ENCODE measurements at places on chromosomes 1 and 21.

GRCh38 chr1:228059634-228060457, 22.7 kb upstream of the ARF1 start:
- no peak for DNase-seq

- DNase-seq: no peak
Measured at GRCh38 chr1:201169971-201170532, 15.8 kb upstream of the TMEM9 start.

DNA sequence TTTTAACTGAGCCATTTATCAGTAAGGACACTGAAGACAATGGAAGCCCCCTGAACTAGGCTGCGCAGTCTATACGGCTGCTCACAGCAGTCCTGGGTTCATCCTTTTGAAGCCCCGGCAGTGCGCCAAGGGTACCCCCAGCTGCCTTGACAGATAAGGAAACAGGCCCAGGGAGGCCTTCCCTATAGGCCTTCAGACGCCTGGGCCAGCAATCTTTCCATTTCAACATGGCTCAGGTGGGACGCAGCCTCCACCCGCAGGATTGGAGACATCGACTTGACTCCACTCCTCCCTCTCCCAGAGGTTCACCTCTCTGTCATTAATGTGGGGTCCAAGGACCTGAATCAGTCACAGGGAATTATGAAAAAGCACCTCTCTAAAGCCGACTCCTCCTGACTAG, 2.8 kb upstream of the LYPD8 start:
- DNase-seq: no peak

GRCh38 chr21:15001857-15002606, 62.8 kb downstream of the NRIP1 start:
- no peak for DNase-seq

- DNase-seq: peak; percentile 64
Measured at GRCh38 chr1:9275567-9276034, 17.1 kb upstream of the SPSB1 start.

GRCh38 chr1:54377040-54377691, 29.0 kb downstream of the SSBP3 start:
- DNase-seq: no peak

- DNase-seq: no peak
Measured at GRCh38 chr1:194846488-194846887, 1660.1 kb upstream of the B3GALT2 start.

DNA sequence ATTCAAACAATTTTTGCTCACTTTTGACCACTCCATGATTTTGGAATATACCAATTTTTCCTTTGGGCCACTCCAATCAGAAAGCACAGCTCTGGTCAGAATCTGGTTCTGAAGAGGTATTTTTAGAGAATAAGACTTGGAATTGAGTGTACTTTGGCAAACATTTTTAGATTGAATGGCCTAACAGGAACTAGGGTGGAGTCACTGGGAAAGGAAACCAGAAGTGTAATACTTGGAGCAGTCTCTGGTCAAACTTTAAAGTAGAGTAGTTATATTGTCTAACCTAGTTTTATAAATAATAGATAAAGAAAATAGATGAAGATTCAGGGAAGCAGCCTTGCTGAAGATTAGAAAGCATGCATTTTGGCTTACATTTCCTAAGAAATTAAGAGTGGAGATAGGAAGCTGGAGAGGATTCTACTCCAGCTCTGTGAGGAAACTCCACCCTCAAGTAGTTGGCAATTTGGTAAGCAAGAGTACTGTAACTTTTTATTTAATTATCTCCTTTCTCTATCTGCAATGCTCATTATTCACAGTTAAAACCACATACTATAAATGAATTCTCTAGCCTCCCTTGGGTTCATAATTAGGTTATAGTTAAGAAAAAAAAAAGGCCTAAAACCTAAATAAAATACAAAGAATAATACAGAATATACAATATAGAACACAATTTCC, 15.8 kb downstream of the STIL start:
- DNase-seq: no peak

GRCh38 chr21:42155045-42155855, 63.7 kb upstream of the ABCG1 start:
- no peak for DNase-seq

DNA sequence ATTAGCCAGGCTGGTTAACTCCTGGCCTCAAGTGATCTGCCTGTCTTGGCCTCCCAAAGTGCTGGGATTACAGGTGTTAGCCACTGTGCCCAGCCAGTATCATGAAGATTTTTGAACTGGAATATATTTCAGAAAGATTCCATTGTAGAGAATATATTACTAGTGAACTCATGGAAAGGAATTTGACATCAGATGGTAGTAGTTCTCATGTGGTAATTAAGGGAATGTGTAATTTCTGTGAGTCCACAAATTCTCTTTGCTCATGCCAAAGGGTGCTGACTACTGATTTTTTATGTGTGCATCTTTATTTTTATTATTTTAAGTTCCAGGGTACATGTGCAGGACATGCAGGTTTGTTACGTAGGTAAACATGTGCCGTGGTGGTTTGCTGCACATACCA, 10.4 kb downstream of the DTL start:
- DNase-seq: no peak

- DNase-seq: no peak
Measured at GRCh38 chr1:53346814-53347176, 18.9 kb upstream of the LRP8 start.

- DNase-seq: no peak
Measured at GRCh38 chr1:90719330-90720144, 2.4 kb upstream of the BARHL2 start.

- DNase-seq: no peak
Measured at GRCh38 chr1:222529916-222530315, 18.0 kb downstream of the HHIPL2 start.

- DNase-seq: no peak
Measured at GRCh38 chr1:63624911-63625310, 31.7 kb downstream of the PGM1 start.

DNA sequence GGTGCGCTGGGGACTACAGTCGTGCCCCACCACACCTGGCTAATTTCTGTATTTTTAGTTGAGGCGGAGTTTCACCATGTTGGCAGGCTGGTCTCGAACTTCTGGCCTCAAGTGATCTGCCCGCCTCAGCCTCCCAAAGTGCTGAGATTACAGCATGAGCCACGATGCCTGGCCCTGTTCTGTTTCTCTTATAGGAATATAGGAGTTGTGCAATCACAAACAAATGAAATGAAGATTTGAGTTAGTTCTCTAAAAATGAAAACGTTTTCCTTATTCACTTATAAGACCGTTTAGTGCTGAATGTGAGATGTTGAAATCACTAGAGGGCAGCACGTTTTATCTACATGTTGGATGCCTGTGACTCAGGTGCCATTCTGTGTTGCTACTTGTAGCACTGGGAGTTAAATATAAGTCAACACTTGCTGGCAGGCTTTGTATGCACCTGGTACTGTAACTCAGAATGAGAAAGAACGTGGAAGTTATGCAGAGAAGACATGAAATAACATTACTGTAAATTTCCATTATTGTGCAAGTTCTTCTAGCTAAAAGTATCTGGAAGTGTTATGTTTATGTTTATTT, 45.8 kb downstream of the MIGA1 start:
- DNase-seq: no peak

DNA sequence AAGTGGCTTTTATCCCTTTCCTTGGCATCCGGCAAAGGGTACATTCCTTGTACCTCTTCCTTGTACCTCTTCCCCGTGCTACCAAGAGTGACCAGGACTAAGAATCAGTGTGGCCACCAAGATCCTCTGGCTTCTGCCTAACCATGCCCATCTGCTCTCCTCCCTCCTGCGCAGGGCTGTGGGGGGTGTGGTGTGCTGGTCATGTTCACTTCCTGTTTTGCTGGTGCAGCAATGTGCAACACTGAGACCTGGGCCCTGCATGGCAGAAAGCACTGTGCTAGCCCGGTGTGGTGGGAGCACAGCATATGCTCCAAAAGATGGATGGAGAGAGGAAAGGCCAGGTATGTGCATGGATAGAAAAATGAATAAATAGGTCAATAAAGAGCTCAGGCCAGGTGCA, 33.3 kb upstream of the TENT5C start:
- peak; percentile 7 for DNase-seq

DNA sequence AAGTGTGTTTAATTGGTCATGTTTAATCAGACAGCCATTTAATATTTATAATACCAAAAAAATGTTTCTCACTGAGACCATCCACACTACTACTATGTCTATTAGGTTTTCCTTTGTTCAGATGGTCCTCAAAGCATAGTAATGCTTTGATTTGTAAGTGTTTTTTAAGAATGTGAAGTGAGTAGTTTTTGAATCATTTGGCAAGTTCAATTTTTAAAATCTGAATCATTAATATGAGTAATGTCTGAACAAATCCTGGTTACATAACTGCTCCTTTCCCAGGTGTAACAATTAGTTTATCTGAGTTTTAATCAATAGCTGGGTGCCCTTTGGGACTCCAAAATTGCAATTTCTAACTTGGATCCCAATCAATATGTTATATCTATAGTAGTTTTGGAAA, 23.5 kb upstream of the RPL5 start:
- no peak for DNase-seq

GRCh38 chr1:56709269-56709880, 64.3 kb downstream of the PRKAA2 start:
- DNase-seq: no peak

DNA sequence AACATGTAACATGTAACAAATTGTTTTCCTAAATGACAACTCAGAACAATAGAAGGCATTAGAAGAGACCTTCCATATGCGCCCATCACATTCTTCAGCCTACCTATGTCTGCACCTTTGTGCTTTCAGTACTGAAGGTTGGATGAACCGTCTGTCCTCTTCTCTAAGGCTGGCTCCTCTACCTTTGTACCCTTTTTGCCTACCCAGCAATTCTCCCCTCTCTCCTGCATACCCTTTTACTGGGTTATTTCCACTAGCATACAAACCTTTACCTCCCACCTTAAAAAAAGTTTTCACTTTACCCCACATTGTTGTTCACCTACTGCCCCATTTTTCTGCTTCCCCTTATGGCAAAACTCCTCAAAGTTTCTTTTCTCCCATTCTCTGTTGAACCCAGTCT, 5.2 kb downstream of the PIGV start:
- no peak for DNase-seq

DNA sequence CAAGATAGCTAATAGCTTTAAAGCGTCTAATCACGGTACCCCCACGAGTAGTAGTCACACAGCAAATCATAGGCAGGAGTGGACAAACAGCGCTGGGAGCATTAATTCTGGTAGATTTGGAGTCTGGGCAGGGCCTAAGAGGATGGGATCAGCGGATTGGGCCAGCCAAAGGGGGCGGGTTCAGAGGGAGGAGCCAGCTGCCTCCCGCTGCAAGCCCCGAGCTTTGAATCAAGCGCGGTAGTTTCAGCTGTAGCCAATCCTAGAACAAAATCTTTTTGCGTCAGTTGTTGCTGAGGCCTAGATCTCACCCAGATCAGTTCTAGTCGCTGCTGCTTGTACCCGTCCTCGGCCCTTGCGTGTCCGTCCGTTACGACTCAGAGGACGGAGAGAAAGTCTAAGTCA, 576 bp upstream of the NASP start:
- DNase-seq: peak; percentile 88

DNA sequence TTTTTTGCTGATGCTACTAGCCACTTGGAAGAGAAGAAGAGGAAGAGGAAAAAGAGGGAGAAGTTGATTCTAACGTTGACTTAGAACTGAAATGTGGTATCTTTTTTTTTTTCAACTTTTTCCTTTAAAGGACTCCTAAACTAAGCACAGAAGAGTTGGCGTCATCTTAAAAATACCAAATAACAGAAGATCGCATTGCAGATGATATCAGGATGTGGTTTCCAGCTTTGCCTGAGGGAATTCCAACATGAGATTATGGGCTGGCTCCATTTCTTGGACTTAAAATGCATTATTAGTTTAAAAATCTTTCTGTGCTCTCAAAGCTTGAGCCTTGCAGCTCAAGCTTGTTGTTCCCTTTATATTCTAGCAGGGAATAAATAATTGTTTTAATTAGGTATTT, 29.8 kb downstream of the WDR3 start:
- DNase-seq: no peak

GRCh38 chr1:38776466-38777065, 83.0 kb downstream of the RRAGC start:
- no peak for DNase-seq

GRCh38 chr1:227785094-227785804, 30.2 kb upstream of the PRSS38 start:
- no peak for DNase-seq

DNA sequence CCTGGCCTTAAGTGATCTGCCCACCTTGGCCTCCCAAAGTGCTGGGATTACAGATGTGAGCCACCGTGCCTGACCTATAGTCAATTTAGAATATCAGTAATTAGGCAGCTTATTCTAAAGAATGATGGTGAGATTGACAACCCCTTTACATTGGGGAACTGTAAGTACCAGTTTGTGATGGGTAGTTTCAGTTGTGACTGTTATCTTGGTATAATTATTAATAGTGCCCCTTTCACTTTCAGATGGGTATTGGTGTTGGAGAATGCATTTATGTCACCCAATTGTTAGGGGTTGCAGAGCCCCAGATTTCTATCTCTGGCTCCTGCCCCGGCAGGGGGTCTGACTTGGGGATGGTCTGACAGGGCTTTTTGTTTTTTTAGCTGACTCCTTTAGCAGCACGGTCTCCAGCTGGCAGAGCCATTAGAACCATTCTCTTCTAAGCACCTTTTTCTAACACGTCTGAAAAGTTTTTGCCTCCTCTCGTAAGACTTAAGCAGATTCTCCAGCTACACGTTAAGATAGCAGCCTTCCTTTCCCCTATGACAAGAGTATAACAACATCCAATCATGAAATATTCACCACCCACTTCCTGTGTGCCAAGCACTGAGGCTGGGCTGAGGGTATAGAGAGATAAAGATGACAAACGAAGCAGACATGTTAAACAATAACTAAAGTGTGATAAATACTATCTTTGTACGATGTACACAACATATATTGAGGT, 157.8 kb downstream of the SDCCAG8 start:
- DNase-seq: no peak

DNA sequence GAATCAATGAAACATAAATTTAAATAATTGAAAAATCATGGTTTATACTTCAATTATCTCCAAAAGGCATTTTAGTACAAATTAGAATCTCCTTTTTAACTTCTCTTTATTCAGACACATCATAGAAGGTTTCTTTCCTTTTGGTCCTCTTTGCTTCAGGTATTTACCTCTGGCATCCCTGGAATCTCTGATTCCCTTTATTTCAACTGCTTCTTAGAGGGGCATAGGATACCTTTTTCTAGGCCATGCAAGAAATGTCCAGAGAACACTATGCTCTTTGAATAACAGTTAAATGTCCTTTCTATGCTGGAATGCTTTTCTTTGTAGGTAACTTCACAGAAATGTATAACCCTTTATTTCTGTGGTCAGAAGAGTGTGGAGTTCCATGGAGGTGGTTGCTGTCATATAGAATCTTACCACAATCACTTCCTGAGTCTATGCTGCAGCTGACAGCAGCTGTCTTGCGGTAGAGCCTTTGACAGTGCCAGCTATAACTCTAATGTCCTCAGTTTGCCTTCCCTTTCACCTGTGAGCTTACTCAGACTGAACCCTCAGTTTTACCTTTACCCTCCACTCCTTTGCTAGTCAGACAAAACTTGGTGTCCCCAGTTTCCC, 8.6 kb downstream of the LAMC2 start:
- DNase-seq: no peak

DNA sequence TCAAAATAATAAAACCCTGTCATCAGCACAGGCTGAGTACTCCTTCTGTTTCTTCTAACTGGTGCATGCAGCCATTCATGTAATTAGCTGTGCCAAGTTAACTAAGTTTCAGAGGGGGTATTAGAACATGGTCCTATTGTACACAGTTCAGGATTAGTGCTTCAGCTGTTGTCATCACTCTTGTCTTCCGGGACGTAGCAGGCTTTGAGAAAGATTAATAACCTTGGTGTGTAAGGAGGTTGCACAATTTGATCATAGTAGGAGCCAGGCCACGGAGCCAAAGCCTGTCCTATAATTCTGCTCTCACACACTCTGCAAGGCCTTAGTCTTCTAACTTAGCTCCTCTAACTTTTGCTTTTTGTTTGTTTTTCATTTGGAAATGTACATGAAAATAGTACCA, 44.7 kb downstream of the PTGFRN start:
- DNase-seq: no peak

Data from stimulated activated CD8-positive, alpha-beta memory T cell treated with anti-CD3 and anti-CD28 coated beads, Interleukin-2, amount 100 ng/mL, for 1 hour (primary cell).